ENCODE measurements at places on chromosomes 3 and 15.

- no peak for DNase-seq
Observed at GRCh38 chr15:53808058-53808706, 48.7 kb upstream of the WDR72 start.

DNA sequence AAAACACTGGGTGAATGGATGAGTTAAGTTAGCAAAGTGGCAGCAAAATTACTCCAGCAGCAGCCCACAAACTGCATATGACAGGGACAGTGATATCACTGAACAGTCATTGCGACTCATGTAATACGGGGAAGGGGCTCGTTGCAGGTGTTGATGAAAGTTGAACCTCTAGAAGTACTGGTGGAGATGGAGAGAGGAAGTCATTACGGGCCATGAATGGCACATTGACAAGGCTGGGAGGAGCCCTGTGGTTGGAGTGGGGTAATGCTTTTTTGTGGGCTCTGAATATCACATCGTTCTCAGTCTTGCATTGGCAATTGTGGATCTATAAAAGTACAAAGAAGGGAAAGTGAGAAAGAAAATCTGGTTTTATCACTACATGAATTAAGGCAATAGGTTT is 278.1 kb downstream of the ZPLD1 start:
- no peak for DNase-seq

DNA sequence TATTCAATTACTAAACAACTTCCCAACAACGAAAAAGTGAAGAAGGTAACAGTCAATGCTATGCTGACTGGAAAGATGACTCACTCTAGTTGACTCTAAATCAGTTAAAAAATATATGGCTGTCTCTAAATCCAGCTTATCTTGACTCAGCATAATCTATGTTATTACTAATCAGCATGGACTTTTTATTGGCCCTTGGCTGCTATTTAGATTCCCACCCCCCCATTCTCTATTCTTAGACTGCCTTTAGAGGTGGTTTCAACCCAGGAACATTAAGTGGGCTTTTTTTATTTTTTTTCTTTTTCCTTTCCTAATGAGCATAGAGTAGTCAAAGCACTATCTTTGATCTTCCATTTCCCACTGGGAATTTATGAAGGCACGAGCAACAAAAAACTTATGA is 1.9 kb downstream of the PCOLCE2 start:
- no peak for DNase-seq

DNA sequence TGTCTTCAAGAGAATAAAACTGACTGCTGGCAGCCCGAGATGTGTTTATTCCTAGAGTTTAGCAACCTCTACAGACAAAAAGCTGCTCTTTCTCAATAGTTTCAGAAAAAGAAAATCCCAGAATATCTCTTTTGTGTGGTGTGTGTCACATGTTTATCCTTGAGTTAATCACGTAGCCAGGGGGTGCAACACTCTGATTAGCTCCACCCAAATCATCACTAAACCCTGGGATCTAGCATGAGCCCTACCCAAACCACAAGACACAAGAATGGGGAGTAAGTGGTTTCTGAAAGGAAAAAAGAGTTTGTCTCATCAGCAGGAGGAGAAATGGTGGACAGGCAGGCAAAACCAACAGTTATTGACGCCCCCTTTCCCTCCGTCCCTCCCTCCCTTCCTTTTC is 78.5 kb upstream of the AGBL1 start:
- DNase-seq = no peak

GRCh38 chr3:172188511-172188910 is 149.1 kb downstream of the FNDC3B start:
- no peak for DNase-seq

DNA sequence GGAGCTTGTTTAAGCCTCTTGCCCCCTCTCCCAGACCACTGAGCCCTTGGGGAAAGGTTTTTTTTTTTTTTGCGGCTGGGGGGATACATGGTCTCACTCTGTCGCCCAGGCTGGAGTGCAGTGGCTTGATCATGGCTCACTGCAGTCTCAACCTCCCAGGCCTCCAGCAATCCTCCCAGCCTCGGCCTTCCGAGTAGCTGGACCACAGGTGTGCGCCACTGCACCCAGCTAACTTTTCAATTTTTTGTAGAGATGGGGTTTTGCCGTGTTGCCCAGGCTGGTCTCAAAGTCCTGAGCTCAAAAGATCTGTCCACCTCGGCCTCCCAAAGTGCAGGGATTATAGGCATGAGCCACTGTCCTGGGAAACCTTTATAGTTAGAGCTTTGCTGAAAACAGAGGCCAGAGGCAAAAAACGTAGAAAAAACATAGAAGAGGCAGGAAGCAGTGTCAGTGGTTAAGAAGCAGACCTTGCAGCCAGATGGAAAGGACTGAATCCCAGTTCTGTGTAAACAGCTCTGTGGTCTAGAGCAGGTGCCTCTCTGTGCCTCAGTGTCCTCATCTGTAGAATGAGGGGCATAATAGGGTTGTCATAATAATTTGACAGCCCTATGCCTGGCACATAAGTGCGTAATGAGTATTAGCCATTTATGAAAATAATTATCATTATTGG is 33.1 kb downstream of the CMTM7 start:
- no peak for DNase-seq

GRCh38 chr15:65249641-65250040 is 37.0 kb downstream of the PARP16 start:
- no peak for DNase-seq

GRCh38 chr3:188305220-188305619 is 151.3 kb downstream of the LPP start:
- DNase-seq = no peak

- no peak for DNase-seq
Observed at GRCh38 chr3:108108416-108108815, 17.6 kb upstream of the CD47 start.

DNA sequence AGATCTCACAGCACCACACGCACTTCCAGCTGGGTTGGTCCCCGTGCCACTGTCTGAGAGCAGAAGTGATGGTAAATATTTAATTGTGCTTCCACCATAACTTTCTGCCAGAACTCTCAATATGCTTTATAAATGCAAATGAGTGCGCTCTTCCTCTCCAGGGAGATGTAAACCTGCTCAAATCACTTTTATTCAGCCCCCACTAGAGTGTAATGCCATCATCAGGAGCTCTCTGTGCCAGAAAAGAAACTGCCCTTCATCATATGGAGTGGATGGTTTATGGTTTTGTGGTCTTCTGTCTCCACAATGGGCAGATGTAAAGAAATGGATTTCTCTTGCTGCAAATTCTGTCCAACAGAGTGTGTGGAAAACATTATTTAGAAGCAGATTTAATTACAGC is 127.0 kb downstream of the EPHB1 start:
- DNase-seq = no peak

DNA sequence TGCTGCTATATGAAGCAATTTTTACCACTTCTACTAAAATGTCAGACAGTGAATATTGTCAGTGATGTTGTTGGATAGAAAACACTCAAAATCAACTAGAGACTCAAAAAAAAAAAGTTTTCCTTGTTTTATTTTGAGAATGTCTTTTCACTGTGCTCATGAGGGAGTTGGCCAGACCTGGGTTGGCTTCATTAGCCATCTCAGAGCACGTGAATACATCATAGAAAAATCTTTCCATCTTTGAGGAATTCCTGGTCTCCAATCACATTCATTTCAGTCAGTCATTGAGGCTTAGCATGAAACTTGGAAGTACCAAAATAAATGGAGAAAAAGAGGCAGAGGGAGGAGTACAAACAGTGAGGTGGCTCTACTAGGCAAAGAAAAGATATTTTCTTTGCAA is 57.6 kb upstream of the CMSS1 start:
- no peak for DNase-seq

DNA sequence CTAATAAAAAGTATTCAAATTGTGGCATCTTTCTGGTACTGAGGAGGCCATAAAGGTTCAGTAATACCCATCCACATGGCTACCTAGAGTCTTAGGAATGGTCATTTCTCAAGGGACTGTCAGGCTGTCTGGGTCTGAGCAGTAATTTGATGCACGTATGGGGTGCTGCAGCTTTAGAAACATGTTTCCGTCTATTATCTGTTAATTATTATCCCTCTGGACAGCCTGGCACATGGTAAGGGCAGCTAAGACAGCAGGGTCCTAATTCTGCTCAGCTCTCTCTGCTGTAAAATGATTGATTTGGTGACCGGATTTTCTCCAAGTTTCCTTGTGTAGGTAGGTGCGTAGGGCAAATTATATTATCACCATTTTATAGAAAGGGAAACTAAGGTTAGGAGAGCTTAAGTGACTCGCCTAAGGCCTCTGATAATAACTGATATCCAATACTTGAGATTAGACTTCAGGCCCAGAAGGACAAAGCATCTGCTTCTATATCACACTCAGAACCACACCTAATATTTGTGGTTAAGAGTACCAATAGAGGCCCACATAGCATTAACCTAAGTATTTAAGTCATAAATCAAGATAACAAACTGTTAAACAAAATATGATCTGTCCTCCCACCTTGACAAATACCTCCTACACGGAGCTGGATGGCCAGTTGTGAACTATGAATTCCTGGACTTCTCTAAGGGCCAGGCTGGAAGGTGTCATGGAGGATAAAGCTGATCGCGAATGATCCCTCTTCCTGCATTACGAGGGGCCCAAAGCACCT is 2.9 kb upstream of the RAP2B start:
- DNase-seq = no peak

DNA sequence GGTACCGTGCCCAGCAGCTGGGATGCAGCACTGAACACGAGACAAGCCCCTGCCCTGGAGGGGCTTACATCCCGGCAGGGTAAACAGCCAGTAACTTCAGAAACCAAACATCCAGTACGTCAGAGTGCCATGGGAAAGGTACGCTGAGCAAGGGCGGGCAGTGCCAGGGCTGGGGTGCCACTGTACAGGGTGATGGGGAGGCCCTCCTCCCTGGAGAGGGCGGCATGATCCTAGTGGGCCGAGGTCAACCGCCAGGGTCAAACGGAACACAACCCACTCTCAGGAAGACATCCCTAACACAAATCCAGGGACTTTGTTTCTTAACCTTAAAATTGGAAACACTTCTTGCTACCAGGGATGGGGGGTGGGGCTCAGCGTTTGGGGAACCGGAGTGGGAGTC is 16.0 kb upstream of the ANPEP start:
- no peak for DNase-seq

DNA sequence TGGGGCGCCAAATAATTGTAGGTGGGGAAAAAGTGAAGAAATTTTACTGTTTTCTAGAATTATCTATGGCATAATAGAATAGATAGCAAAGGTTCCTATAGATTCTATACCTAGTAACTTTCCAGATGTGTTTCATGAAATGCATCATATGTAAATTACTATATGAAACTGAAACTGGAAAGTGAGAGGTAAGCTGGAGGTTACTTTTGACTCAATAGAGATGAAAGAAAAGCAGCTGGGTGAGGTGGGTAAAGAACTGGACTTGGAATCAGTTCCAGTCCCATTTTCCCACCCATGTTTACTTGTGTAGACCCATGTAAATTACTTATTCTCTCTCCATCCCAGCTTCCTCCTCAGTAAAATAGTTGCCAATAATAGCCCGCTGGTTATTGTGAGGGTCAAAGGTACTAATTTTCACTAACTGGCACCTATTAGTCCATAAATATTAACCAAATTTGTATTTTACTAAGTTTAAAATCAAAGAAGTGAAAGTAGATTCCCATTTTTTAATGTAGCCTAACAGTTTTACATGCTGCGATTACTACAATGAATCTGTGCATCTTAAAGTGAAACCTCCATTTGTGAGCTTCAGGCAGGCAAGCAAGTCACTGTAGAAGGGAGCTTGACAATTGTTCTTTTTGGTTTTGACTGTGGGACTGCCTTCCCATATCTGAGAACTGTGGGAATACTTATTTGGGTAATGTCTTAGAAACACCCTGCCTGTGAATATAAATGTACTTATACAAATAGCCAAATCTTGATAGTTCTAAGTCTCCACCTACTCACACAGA is 312.1 kb downstream of the SLC9A9 start:
- DNase-seq = no peak

- no peak for DNase-seq
Observed at GRCh38 chr3:179266701-179267211, 15.8 kb upstream of the KCNMB3 start.

- no peak for DNase-seq
Observed at GRCh38 chr3:52453496-52454249, at the start of gene TNNC1. TNNC1 (minus strand) TSS chr3:52454041; CDS start chr3:52454015, 26 bp downstream.

- DNase-seq = no peak
Observed at GRCh38 chr15:37619358-37620042, 314.9 kb upstream of the TMCO5A start.

DNA sequence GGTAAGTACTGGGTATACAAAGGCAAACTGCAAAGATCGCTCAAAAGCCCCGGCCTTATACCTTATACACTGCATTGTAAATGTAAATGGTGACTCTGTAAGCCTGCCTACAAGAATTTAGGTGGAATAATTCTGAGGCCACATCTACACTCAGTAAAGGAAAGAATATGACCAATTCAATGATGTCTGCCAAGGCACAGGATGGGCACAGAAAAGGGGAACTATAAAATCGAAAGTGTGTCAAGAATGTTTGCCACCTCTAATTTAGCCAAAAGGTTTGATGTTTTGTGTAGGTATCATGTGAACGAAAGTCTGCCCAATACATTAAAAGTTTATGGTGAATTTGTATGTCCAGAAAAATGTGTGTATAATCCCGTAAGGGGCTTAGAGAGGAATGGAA is 96.1 kb downstream of the FOXP1 start:
- no peak for DNase-seq

DNA sequence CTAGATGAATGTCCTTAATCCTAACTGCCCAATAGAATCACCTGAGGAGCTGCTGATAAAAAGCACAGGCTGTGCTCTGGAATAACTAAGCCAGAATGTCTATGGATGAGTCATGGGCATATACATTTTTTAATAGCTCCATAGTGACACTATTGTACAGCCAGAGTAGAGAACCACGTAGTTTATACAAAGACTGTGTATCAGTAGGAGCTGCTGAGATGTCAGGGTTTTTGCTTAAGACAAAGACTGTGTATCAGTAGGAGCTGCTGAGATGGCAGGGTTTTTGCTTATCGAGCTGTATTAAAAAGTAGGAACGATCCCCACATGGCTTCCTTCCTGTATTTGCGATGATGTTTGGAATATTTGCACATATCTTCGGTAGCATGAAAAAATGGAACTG is 137.4 kb downstream of the SV2B start:
- DNase-seq = no peak

DNA sequence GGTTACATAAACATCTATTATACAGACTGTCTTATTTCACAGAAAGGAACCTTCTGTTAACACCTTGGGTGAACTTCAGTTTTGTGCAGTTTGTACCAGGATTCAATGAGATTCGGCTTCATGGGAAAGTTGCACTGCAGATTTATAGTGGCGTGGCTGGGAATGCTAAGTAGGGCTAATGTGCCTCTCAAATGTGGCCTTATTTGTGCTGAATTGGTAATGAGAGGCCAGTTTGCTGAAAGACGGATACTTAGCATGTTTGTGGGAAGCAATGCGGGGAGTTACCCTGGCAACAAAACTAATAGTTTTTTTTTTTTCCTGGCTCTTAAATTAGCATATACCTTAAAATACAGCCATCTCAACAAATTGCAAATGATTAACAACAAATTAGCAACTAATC is 28.6 kb upstream of the CEMIP start:
- DNase-seq = no peak

DNA sequence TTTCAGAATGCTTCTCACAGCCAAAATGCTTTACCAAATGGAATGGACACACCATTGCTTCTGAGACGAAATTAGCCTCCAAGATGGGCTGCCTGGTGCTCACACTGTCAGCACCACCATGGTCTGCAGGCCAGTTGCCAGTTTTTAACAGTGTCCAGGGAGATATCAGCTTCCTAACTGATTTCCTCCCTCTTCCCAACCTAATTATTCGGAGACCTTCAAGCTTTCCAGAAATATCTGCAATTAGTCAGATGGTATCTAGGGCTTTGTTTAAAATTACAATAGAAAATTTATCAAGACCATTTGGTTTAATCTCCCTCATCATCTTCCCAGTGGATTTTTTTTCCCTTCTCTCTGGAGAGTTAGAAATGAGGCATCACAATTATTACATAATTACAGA is 287.5 kb downstream of the ZPLD1 start:
- DNase-seq = no peak
